ENCODE measurements at places on chromosomes 11 and 22. TPM values are rescaled to one million over a fixed set of nuclear protein-coding genes. Genes with fewer than 3 reads are reported as not detected.
A peak's percentile ranks its signal among the peaks of the same experiment; 100 is the strongest.

DNA sequence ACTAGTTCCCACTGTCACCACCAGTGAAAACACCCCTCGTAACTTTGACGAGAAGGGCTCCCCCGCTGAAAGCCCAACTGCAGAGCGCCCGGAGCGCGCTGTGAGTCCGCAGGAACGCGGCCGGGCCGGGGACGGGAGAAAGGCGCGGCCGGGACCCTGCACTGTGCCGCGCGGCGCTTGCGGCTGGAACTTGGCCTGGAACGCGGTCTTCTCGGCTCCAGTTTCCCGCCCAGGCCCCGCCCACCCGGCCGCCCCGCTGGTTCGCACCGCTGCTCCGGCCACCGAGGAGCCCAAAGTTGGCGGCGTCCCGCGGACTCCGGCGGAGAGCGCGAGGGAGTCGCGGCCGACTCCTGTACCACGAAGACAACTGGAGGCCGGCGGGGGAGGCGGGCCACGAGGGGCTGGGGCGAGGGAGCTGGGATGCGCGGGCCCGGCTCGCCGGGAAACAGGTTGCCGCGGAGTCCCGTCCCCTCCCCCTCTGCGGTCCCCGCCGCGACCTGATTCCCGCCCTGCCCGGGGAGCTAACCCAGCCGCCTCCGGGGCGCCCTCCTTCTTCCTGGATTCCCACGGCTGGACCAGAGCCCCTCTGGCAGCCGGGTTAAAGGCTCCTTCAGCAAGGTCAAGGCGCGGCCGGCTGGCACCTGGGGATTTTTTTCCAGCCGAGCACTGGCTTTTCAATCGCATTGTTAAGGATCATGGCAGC, 3.4 kb downstream of the TENM4 start:
- peaks cover 44% of the 10 kb centered on the region for H3K4me1 ChIP-seq
- peak overlapping the region; percentile 76 for H3K27ac ChIP-seq
- no peaks in the 10 kb centered on the region for H3K36me3 ChIP-seq
- peak; percentile 68 for DNase-seq
- peak overlapping the region; percentile 78 for H3K4me3 ChIP-seq

Gene MS4A2
- total RNA-seq: not detected

Gene SHISAL1
- 0.72 TPM for total RNA-seq

DNA sequence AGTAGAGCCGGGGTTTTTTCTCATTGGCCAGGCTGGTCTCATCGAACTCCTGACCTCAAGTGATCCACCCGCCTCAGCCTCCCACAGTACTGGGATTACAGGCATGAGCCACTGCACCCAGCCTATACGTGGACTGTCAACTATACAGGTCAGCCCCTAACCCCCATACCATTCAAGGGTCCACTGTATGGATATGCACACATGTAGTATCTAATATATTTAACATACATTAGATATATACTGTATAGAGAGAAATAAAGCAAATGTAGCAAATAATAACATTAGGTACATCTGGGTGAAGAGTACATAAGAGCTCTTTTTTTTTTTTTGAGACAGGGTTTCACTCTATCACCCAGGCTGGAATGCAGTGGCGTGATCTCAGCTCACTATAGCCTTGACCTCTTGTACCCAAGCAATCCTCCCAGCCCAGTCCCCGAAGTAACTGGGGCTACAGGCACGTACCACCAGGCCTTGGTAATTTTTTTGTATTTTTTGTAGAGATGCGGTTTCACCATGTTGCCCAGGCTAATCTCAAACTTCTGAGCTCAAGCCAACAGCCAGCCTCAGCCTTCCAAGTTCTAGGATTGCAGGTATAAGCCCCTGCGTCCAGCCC, 1.5 kb upstream of the ATP5MGL start:
- H3K36me3 ChIP-seq: peaks cover 7% of the 10 kb centered on the region
- H3K4me3 ChIP-seq: no peak overlapping the region
- H3K27ac ChIP-seq: no peak overlapping the region
- DNase-seq: no peak
- H3K4me1 ChIP-seq: peaks cover 24% of the 10 kb centered on the region
- H3K27me3 ChIP-seq: no peaks in the 10 kb centered on the region

DNA sequence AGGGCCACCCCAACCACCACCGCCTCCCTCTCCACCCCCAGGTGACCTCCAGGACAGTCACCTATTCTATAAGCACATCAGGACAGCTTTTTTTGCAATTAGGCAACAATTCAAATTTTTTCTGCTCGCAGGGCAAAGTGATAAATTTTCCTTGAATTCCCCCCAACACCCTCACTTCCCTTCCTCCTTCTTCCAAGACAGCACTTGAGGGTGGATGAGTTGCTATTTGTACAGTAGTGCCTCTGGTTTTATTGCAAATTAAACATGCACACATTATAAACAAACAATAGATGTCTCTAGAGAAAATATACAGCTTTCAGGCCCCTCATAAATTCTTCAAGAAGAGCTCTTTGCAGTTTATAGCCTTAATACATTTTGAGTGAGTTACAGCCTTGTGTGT, 80.9 kb upstream of the USP47 start:
- no peak overlapping the region for H3K4me3 ChIP-seq
- H3K27ac ChIP-seq: no peak overlapping the region
- H3K4me1 ChIP-seq: no peaks in the 10 kb centered on the region

DNA sequence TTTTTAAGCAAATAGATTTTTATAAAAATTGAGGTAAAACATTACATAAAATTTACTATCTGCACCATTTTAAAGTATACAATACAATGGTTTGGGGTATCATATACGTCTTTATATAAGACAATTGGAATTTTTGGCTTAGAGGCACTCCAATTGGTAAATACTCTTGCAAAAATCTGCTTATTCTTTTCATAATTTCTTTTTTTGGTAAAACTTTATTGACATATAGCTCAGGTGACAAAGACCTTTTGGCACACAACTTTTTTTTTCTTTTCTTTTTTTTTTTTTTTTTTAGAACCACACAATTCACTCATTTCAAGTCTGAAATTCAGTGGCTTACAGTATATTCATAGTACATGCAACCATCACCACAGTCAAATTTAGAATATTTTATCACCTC, 57.8 kb downstream of the ATG16L2 start:
- peaks cover 17% of the 10 kb centered on the region for H3K36me3 ChIP-seq
- H3K27me3 ChIP-seq: no peaks in the 10 kb centered on the region
- no peak for DNase-seq

Gene CFAP300
- total RNA-seq: 3.3 TPM

- H3K36me3 ChIP-seq: peaks cover 2% of the 10 kb centered on the region
- peaks cover 7% of the 10 kb centered on the region for H3K4me1 ChIP-seq
- no peak overlapping the region for H3K4me3 ChIP-seq
- H3K27me3 ChIP-seq: no peaks in the 10 kb centered on the region
These were observed 50.6 kb downstream of the C11orf58 start for GRCh38 chr11:16789063-16789420.

Gene F2
- total RNA-seq: not detected

Gene C1QTNF6
- total RNA-seq: 58.3 TPM

- H3K4me1 ChIP-seq: no peaks in the 10 kb centered on the region
- H3K27ac ChIP-seq: no peak overlapping the region
- DNase-seq: no peak
- no peaks in the 10 kb centered on the region for H3K27me3 ChIP-seq
- peaks cover 50% of the 10 kb centered on the region for H3K36me3 ChIP-seq
These were observed 16.6 kb downstream of the SAA1 start for GRCh38 chr11:18282626-18283025.

DNA sequence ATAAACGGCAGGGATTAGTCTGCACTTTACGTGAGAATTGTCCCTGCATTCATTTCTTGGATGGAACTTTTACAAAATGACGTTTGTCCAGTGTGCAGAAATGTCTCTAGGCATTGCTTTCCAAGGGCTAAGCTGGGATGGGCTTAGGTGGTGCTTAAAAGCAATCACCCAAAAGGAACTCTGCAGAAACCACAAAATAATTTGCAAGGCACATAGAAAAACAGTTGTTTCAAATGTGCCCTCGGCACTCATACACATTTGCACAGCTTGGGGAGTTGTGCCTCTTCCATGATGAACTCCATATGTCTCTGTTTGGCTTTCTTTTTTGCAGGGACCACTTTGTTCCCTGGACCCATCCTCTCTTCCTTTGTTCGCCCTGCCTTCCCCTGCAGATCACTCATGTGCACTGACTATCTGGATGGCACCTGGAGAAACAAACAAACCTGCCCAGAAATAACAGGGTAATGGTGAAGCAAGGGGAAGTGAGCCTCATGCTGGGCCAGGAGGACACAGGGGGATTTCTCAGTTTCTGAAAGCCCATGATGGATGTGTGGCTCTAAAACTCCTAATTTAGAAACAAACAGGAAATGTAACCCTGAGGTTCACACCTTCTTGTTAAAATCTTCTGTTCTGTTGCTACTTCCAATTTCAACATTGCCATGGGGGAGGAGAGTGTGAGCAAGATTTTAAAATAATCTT, 150.2 kb downstream of the SNX19 start:
- no peak overlapping the region for H3K4me3 ChIP-seq
- no peaks in the 10 kb centered on the region for H3K27me3 ChIP-seq
- H3K36me3 ChIP-seq: no peaks in the 10 kb centered on the region
- no peak for DNase-seq
- H3K27ac ChIP-seq: no peak overlapping the region

Gene SCGB1D2
- not detected for total RNA-seq

GRCh38 chr11:62497132-62497801, 49.3 kb downstream of the AHNAK start:
- H3K27ac ChIP-seq: no peak overlapping the region
- H3K36me3 ChIP-seq: no peaks in the 10 kb centered on the region
- H3K27me3 ChIP-seq: peaks cover 4% of the 10 kb centered on the region
- H3K4me3 ChIP-seq: no peak overlapping the region
- DNase-seq: no peak
- peaks cover 27% of the 10 kb centered on the region for H3K4me1 ChIP-seq

DNA sequence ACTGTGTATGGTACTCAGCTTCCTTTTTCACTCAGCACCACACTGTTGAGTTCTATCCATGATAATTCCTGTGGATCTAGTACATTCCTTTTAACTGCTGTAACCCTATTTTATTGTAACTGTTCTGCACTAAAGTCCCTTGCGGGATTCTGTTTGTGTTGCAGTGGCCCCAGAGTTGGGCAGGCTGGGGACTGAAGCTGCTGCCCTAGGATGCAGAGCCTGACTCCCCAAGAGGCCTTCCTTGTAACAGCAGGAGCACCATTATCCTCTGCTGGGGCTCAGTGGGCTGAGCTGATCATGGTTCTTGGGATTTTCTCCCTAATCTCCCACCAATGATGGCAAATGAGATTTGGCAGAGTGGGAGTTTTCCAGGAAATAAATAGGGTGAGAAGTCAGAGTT, 77.7 kb downstream of the CABIN1 start:
- peaks cover 37% of the 10 kb centered on the region for H3K36me3 ChIP-seq
- H3K4me3 ChIP-seq: no peak overlapping the region
- no peaks in the 10 kb centered on the region for H3K4me1 ChIP-seq

GRCh38 chr22:40418366-40419201, 48.2 kb downstream of the SGSM3 start:
- no peak for DNase-seq
- H3K27me3 ChIP-seq: no peaks in the 10 kb centered on the region
- H3K27ac ChIP-seq: no peak overlapping the region
- H3K36me3 ChIP-seq: peaks cover 36% of the 10 kb centered on the region
- H3K4me3 ChIP-seq: no peak overlapping the region

- H3K4me3 ChIP-seq: no peak overlapping the region
- peak; percentile 36 for DNase-seq
- peak overlapping the region; percentile 77 for H3K27ac ChIP-seq
These were observed 13.5 kb upstream of the FTH1 start for GRCh38 chr11:61980783-61981541.

- no peak for DNase-seq
- peak overlapping the region; percentile 84 for H3K27ac ChIP-seq
- no peaks in the 10 kb centered on the region for H3K27me3 ChIP-seq
These were observed 63.0 kb downstream of the GAB2 start for GRCh38 chr11:78354408-78355308.

GRCh38 chr22:39662686-39663052, 92.1 kb downstream of the CACNA1I start:
- H3K27me3 ChIP-seq: peaks cover 89% of the 10 kb centered on the region
- H3K27ac ChIP-seq: no peak overlapping the region

GRCh38 chr11:61854966-61855714, 27.0 kb downstream of the FADS2 start:
- H3K4me1 ChIP-seq: no peaks in the 10 kb centered on the region

DNA sequence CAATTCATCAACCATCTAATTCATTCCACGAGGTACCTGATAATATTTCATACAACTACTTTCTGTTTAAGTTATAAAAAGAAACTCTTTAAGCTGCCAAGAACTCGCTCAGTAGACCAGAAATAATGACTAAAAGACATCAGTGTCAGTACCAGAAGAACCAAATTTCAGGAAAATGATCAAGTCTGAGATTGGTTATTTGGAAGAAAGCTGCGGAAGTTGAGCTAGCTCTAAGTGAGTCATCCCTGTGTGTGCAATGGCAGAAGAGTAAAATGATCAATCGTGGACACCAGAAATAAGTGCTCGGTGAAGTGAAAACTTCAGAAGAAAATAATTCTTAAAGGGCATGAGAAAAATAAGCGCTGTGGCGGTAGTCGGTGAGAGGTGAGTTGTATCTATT, 933.2 kb upstream of the CHORDC1 start:
- H3K4me1 ChIP-seq: no peaks in the 10 kb centered on the region
- H3K27me3 ChIP-seq: no peaks in the 10 kb centered on the region
- peaks cover 11% of the 10 kb centered on the region for H3K36me3 ChIP-seq
- H3K27ac ChIP-seq: no peak overlapping the region

Gene ETS1
- 30.0 TPM for total RNA-seq

DNA sequence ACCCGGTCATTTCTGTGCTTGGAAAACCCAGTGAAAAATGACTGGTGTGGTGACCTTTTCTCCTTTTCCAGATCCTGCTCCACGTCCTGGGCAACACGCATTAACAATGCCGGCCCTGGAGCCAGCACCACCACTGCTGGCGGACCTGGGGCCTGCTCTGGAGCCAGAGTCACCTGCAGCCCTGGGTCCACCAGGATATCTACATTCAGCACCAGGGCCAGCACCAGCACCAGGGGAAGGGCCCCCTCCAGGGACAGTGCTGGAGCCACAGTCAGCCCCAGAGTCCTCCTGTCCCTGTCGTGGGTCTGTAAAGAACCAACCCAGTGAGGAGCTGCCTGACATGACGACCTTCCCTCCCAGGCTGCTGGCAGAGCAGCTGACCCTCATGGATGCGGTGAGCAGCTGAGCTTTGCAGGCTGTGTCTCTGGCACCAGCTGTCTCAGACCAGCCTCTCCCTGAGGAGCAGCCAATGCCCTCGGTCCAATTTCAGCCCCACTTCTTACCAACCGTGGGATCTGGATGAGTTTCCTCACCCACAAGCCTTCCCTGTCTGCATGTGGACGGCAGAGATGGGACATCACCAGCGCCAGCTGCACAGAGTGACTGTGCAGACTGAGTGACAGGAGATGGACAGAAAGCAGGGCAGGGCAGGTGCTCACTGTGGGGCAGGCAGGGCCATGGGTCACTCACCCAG, 1.9 kb downstream of the RGL4 start:
- DNase-seq: no peak
- no peaks in the 10 kb centered on the region for H3K27me3 ChIP-seq
- H3K4me3 ChIP-seq: no peak overlapping the region
- no peak overlapping the region for H3K27ac ChIP-seq
- H3K4me1 ChIP-seq: no peaks in the 10 kb centered on the region
- H3K36me3 ChIP-seq: peaks cover 20% of the 10 kb centered on the region

Gene CYP2D6
- 7.2 TPM for total RNA-seq

GRCh38 chr11:47398551-47398950, 9.8 kb upstream of the SLC39A13 start:
- H3K27ac ChIP-seq: peak overlapping the region; percentile 39
- peak overlapping the region; percentile 22 for H3K4me3 ChIP-seq
- peaks cover 15% of the 10 kb centered on the region for H3K4me1 ChIP-seq
- H3K36me3 ChIP-seq: no peaks in the 10 kb centered on the region
- no peak for DNase-seq

- peaks cover 15% of the 10 kb centered on the region for H3K36me3 ChIP-seq
- no peak for DNase-seq
- H3K27ac ChIP-seq: peak overlapping the region; percentile 74
These were observed 14.4 kb downstream of the SCARF2 start for GRCh38 chr22:20423008-20423905.

Gene MMP13
- not detected for total RNA-seq
